ENCODE measurements at places on chromosomes 7 and 10.
A peak's percentile ranks its signal among the peaks of the same experiment; 100 is the strongest.

DNA sequence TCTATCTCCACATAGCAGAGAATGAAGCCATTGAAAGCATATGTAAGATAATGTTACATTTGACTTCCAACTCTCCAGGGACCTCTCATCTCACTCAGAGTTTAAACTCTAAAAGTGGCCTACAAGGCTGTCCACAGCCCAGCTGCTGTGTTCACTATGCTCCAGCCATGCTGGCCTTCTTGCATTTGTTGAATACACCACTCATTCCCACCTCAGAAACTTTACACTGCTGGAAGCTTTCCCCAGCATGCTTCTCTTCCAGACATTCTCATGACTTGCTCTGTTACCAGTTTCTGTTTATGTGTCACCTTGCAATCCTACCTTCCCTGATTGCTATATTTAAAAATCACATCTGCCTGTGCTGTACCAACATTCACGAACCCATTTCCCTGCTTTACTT is 167.2 kb downstream of the WNT2 start:
- no peak overlapping the region for H3K4me3 ChIP-seq
- H3K27me3 ChIP-seq: no peaks in the 10 kb centered on the region
- DNase-seq: no peak
- H3K27ac ChIP-seq: no peak overlapping the region
- H3K36me3 ChIP-seq: no peaks in the 10 kb centered on the region
- peaks cover 24% of the 10 kb centered on the region for H3K4me1 ChIP-seq

DNA sequence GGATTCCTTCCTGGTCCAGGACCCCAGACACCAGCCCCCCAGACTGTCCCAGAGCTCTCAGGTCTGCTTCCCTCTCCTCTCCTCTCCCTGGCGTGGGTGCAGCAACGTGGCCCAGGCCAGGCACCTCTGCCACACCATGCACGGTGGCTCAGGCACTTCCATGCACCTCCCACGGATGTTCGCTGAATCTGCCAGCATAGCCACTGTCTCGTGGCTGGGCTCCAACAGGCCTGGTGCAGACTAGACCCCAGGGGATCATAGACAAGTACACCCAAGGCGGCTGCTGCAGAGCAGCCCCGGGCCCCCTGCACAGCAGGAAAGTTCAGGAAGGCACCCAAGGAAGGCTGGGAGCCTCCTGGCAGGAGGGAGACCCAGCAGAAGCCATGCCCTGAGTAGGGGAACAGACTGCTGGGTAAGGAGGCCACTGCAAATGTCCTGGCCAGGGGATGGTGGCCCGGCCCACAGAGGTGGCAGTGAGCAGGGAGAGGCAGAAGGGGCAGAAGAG is 4.4 kb downstream of the RASGEF1A start:
- no peaks in the 10 kb centered on the region for H3K27me3 ChIP-seq
- H3K4me3 ChIP-seq: no peak overlapping the region
- no peak for DNase-seq

- H3K27ac ChIP-seq: no peak overlapping the region
- H3K4me1 ChIP-seq: no peaks in the 10 kb centered on the region
- no peaks in the 10 kb centered on the region for H3K27me3 ChIP-seq
These were observed 134.0 kb downstream of the GRID1 start for GRCh38 chr10:86232644-86233043.

GRCh38 chr10:102832987-102833386 is 4.2 kb downstream of the CYP17A1 start:
- no peaks in the 10 kb centered on the region for H3K4me1 ChIP-seq
- H3K4me3 ChIP-seq: no peak overlapping the region
- no peak overlapping the region for H3K27ac ChIP-seq
- no peaks in the 10 kb centered on the region for H3K27me3 ChIP-seq
- no peaks in the 10 kb centered on the region for H3K36me3 ChIP-seq
- no peak for DNase-seq

GRCh38 chr10:110613341-110613995 is 30.7 kb upstream of the RBM20 start:
- no peaks in the 10 kb centered on the region for H3K4me1 ChIP-seq
- no peak overlapping the region for H3K4me3 ChIP-seq
- no peak overlapping the region for H3K27ac ChIP-seq
- H3K27me3 ChIP-seq: no peaks in the 10 kb centered on the region
- no peaks in the 10 kb centered on the region for H3K36me3 ChIP-seq

DNA sequence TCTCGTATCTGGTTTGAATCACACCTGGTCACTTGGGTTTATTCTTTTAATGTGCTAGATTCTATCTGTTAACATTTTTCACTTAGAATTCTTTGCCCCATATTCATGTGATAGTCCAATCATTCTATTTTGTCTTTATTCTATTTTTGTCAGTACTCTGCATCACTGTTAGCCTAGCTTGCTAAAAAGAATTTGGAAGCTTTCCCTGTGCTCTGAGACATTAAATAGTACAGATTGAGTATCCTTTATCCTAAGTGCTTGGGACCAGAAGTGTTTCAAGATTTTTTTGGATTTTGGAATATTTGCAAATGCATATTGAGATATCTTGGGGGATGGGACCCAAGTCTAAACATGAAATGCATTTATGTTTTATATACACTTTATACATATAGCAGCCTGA is 51.0 kb downstream of the RALA start:
- H3K27me3 ChIP-seq: no peaks in the 10 kb centered on the region
- no peak overlapping the region for H3K4me3 ChIP-seq
- H3K36me3 ChIP-seq: no peaks in the 10 kb centered on the region
- H3K4me1 ChIP-seq: no peaks in the 10 kb centered on the region
- H3K27ac ChIP-seq: no peak overlapping the region

DNA sequence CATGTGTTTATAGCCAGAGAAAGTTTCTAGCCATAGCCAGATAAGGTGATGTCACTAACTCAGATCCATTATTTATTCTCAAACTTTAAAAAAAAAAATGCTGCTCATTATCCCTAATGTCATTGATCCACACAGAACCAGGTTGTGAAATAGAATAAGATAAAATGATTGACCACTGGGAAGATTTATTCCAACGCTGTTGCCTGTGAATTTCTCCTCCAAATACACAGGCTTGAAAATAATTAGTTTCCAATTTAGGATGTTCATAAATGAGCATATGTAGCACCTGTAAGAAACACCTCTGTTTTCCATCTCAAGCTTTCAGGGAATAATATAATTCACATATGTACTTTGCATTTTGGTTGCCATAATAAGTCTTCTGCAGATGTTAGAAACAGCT is 283.1 kb upstream of the DKK1 start:
- no peak overlapping the region for H3K27ac ChIP-seq
- H3K4me3 ChIP-seq: no peak overlapping the region
- no peaks in the 10 kb centered on the region for H3K36me3 ChIP-seq

DNA sequence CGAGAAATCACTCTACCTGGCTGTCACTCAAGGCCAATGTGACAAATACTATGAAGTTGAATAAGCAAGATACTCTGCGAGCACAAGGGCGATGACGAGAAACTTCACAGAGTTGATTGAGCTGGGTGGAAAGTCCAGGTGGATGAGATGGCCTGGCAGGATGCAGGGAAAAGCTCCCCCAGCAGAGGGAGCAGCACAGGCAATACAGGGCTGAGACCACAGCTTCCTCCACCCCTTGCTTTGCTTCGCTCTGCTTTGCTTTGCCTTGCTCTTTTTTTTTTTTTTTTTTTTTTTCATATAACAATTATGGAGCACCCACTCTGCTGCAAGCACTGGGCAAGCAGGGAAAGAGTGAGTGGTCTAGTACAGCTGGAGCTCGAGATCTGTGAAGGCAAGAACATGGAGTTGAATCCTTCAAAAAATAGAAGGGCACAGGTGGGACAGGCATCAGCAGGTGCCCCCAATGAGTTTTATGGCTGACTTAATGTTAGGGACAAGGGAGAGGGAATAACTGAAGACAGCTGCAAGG is 88.3 kb downstream of the CABCOCO1 start:
- no peak overlapping the region for H3K27ac ChIP-seq
- no peaks in the 10 kb centered on the region for H3K27me3 ChIP-seq
- no peak overlapping the region for H3K4me3 ChIP-seq
- no peaks in the 10 kb centered on the region for H3K36me3 ChIP-seq

- H3K27me3 ChIP-seq: no peaks in the 10 kb centered on the region
- no peak overlapping the region for H3K27ac ChIP-seq
- no peak for DNase-seq
These were observed 136.0 kb downstream of the CUL2 start for GRCh38 chr10:34954142-34954541.

GRCh38 chr7:118245267-118246040 is 20.9 kb downstream of the ANKRD7 start:
- no peaks in the 10 kb centered on the region for H3K27me3 ChIP-seq
- no peaks in the 10 kb centered on the region for H3K4me1 ChIP-seq
- no peak overlapping the region for H3K27ac ChIP-seq
- no peaks in the 10 kb centered on the region for H3K36me3 ChIP-seq

DNA sequence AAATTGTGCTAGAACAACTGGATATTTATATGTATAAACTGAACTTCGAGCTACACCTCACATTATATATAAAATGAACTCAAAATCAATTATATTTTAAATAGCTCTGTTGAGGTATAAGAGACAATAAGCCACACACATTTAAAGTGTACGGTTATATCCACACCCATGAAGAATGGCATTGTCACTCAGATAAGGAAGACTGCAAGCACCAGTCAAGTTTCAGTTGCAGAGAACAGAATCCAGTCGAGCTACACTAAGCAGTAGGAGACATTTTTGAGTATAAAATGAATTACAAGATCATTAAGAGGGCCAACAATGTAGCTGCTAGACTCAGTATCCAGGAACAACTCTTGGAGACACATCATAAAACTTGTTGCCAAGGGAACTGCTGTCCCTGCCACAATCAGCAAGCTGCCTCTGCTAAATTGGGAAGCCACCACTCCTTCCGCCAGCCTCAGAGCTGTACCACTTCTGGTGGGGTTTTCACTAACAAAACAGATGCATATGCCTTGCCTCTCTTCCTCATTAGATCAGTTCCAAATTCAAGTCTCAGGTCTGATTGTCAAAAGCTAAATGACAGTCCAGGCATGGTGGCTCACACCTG is 19.6 kb upstream of the GPNMB start:
- no peaks in the 10 kb centered on the region for H3K4me1 ChIP-seq
- no peaks in the 10 kb centered on the region for H3K36me3 ChIP-seq
- no peaks in the 10 kb centered on the region for H3K27me3 ChIP-seq
- DNase-seq: no peak

- H3K4me3 ChIP-seq: no peak overlapping the region
- DNase-seq: no peak
- no peaks in the 10 kb centered on the region for H3K36me3 ChIP-seq
These were observed 60.2 kb downstream of the CALML3 start for GRCh38 chr10:5584895-5585516.

DNA sequence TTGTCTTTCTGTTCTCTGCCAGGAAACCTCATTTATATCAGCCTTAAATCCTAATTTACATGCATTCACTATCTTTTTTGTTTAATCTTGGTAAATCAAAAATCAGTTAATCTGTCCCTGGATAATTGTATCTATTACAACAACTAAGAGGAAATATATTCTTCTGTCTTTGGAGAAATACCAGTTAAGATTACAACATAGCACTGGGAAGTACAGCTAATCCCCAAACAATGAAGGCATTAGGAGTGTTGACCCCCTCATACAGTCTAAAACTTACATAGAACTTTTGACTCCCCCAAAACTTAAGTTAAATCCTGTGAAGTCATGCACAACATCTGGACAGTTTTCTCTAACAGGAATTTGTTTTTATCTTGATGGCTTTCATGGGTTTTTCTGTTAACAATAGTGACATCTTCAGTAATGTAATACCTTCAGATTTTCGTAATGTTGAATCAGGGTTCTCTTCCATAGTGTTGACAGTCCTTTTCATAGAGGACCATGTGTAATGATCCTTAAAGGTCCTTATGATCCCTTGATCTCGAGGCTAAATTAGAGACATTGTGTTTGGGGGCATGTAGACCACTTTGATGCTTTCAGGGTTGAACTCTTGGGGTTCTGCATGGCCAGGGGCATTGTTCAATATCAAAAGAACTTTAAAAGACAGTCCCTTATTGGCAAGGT is 24.1 kb upstream of the ABCC2 start:
- no peaks in the 10 kb centered on the region for H3K4me1 ChIP-seq
- no peak overlapping the region for H3K4me3 ChIP-seq
- H3K27ac ChIP-seq: no peak overlapping the region
- no peaks in the 10 kb centered on the region for H3K27me3 ChIP-seq

DNA sequence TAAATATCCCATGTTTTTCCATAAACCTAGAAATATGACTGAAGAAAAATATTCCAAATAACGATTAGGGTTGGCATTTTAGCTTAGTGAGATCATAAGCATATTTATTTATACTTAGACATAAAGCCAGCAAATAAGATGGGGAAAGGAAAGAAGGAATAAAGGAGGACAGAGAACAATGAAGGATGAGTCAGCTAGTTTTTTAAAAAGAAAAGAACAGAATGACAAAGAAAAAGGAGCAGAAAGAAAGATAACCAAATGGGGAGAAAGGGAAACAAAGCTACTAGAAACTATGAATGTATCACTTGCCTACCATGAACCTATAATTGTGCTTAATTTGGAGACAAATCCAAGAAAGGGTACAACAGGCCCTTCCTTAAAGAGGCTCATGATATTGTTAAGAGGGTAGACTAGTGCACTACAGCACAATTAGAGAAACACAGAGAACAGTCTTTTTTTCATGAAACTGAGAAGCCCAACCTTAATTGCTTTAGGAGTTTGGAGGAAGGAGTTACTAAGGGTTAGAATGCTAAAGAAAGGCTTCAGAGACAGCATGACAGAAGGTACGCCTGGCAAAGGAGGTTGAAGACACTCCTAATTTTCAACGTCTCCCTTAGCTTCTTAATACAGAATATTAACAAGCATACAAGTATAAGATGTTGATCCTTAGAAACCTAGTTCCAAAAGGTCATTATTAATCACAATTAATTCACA is 23.9 kb downstream of the HERPUD2 start:
- H3K36me3 ChIP-seq: peaks cover 11% of the 10 kb centered on the region
- H3K4me1 ChIP-seq: no peaks in the 10 kb centered on the region
- DNase-seq: no peak
- H3K4me3 ChIP-seq: no peak overlapping the region
- H3K27me3 ChIP-seq: no peaks in the 10 kb centered on the region
- H3K27ac ChIP-seq: no peak overlapping the region

DNA sequence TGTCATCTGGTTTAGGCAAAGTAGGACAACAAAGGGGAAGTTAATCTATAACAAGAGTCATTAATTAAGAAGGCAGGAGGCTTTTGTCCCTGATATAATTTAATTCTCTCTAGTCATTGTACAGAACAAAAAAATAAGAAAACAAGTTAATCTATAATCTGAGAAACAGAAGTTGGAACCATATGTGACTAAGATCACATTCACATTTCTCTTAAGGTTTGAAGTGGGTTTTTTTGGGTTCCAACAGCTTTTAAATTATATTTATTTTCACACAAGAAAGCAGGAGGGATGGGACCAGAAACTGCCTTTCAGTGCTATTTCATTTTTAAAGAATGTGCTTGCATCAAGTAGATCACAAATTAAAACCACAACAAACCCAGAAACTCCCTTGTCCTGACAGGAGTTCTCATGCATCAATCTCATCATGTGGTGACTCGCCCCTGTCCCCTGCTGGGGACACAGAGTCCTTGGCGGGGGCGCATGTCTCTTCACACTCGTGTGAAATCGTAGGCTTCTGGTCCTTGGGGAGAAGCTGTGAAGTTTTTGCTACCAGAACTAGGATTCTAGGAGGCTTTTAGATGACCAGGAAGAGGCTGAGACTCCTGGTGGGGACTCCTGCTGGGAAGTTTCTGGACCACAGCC is 10.1 kb upstream of the OPN4 start:
- no peak overlapping the region for H3K27ac ChIP-seq
- H3K27me3 ChIP-seq: no peaks in the 10 kb centered on the region
- DNase-seq: no peak
- no peak overlapping the region for H3K4me3 ChIP-seq
- no peaks in the 10 kb centered on the region for H3K36me3 ChIP-seq

- H3K36me3 ChIP-seq: no peaks in the 10 kb centered on the region
- H3K27me3 ChIP-seq: no peaks in the 10 kb centered on the region
- H3K4me1 ChIP-seq: no peaks in the 10 kb centered on the region
- DNase-seq: no peak
- peak overlapping the region; percentile 24 for H3K27ac ChIP-seq
These were observed 356.2 kb downstream of the RNLS start for GRCh38 chr10:88226891-88227290.

Data from right lobe of liver (tissue), 6 donors.